ENCODE measurements at places on chromosomes 4 and X. TPM values are rescaled to one million over a fixed set of nuclear protein-coding genes. Genes with fewer than 3 reads are reported as not detected.

The RPL36A gene
- 499 TPM for total RNA-seq

The ALB gene
- total RNA-seq: not detected

The TSPAN6 gene
- 84.7 TPM for total RNA-seq

The HHIP gene
- total RNA-seq: 29.3 TPM

The GLOD5 gene
- total RNA-seq: not detected

The PF4V1 gene
- 0.25 TPM for total RNA-seq

The NHS gene
- under 0.01 TPM for total RNA-seq

The NEXMIF gene
- not detected for total RNA-seq

The SSX2 gene
- total RNA-seq: not detected

The NLRP2B gene
- under 0.01 TPM for total RNA-seq

The CCKAR gene
- not detected for total RNA-seq

The GAB1 gene
- total RNA-seq: 15.1 TPM

The SEC24B gene
- total RNA-seq: 8.9 TPM

The DMP1 gene
- total RNA-seq: not detected

The IL3RA gene
- 47.8 TPM for total RNA-seq

The SOD3 gene
- 0.31 TPM for total RNA-seq

The COMMD8 gene
- total RNA-seq: 15.1 TPM

The NDUFC1 gene
- total RNA-seq: 46.4 TPM

The FGFRL1 gene
- total RNA-seq: 4.9 TPM

The ASB5 gene
- total RNA-seq: not detected

The GPR34 gene
- not detected for total RNA-seq

The SSX4B gene
- not detected for total RNA-seq

The TAB3 gene
- total RNA-seq: 7.2 TPM

The GPC3 gene
- total RNA-seq: not detected

The RHOXF2B gene
- not detected for total RNA-seq

The IGSF1 gene
- total RNA-seq: not detected

The CACNA1F gene
- total RNA-seq: 0.31 TPM

The ADH7 gene
- not detected for total RNA-seq

The SLC25A5 gene
- total RNA-seq: 199 TPM

All from bladder microvascular endothelial cell (primary cell).